ENCODE measurements at places on chromosomes 1 and 21.

GRCh38 chr21:31176725-31177124 lies 138.4 kb upstream of the KRTAP19-8 start:
- DNase-seq, result no peak

GRCh38 chr1:96842215-96842614 lies 120.6 kb downstream of the PTBP2 start:
- DNase-seq, result peak; percentile 16

DNA sequence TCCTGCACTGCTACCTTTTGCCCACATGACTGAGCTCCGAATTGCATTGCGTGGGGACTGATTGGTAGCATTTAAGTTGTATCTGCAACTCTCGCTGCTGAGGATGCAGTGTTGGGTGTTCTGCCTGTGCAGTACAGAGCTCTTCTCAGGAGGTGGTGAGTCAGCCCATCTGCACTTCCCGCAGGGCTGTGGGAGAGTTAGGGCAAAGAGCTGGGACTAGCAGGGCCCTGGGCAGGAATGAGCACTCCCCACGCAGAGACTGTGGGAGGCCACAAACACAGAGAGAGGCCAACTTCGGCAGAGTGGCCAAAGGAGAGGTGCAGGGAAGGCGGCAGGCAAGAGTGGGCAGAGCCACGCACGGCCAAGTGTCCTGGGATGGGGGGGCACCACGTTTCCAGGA lies 244.7 kb downstream of the SIPA1L2 start:
- peak; percentile 43 for DNase-seq

- no peak for DNase-seq
Observed at GRCh38 chr1:93716163-93716562, 34.5 kb upstream of the BCAR3 start.

GRCh38 chr1:205505076-205505729 lies 734 bp downstream of the CDK18 start:
- DNase-seq, result no peak

DNA sequence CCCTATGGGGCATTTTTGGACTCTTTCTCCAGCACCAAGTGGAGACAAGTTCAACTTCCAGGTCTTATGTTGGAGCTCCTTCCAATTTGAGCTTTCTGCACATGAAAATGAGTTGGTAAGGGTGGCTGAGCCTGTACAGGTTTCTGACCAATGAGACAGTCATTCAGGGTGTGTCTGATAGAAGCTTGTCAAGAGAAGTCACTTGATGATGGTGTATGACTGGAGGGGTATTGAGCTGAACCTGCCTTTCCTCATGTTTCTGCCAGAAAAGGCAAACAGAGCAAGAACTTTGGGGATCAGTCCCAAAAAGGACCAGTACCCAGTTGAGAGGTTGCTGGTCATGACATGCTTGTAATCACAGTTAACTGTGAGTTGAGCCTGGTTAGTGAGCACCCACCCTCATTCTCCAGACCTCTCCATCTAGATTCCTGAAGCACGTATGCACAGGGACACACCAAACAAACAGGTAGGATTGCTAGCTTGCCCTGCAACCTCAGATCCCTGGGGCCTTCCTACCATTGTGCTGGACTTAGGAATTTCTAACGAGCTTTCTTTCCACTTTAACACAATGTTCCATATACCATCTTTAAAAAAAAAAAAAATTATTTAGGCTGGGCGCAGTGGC lies 26.6 kb downstream of the FAM89A start:
- DNase-seq, result no peak

DNA sequence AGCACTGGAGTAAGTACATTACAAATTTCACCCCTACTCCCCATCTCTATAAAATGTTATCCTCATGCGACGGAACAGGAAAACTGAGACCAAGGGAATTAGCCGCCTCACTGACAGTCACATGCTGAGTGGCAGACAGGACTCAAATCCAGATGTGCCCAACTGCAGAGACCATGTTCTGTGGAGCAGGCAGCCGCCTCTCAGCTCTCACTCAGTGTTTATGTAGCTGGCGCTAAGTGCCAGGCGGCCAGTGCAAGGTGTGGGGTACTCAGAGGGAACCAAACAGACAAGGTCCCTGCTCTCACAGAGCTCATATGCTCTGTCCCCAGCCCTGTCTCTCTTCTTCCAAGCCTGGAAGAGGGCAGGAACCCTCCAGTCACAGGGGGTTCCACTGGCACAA lies 5.1 kb downstream of the CAPZB start:
- DNase-seq, result no peak

GRCh38 chr1:221782970-221783369 lies 41.1 kb upstream of the DUSP10 start:
- DNase-seq, result no peak

DNA sequence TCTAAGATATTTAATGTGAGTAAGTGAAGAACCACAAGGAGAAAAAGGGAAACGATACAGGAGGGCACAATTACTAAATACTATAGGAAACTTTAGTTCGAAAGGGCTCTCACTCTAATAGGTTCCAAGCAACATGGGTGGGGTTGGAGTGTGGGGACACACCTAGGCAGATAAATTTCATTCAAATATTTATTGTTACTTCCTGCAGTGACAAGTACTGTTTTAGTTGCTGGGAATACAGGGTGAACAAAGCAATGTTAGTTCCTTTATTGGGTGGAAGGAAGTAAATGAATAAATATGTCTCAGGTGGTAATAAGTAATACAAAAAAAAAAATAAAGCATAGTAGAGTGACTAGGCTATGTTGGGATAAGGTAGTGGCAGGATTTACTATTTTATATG lies 73.2 kb upstream of the B3GALT2 start:
- no peak for DNase-seq

DNA sequence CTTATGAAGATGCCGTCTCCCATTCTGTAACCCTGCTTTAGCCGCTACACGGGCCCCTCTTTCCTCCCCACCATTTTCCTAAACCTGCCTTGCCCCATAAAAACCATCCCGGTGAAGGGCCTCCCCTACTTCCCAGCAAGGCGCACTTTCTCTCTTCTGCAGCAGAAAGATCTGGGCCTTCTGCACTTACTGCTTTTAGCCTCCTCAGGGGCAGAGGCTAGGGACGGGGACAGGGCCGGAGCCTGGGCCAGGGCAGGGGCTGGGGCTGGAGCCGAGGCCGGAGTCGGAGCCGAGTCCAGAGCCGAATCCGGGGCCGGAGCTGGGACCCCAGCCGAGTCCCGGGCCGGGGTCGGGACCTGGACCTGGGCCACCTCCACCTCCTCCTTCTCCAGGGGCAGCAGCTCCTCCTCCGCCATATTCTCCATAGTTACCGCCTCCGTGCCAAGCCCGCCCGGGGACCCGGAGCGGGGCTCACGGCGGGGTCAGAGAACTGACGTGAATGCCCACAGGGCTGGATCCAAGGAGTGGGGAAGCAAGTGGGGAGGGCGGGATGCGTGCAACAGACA lies 382 bp downstream of the TRMT1L start:
- DNase-seq, result peak; percentile 43

DNA sequence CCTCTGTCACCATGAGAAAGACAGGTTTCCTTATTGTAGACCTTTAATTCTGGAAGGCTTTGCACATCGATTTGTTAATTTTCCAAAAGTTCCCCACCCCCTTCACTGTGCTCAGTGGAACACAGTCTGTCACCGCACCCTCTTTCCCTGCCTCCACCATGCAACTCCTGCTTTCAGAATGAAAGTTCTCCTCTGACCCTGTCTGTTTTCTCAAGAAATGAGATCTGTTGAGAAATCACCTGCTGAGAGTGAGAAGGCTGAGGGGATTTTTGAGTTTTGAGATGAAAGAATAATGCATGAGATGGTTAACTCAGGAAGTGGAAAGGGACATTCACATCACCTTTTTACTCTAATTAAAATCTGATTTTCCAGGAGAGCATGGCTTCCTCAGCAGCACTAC lies 99.6 kb downstream of the CYYR1 start:
- no peak for DNase-seq

DNA sequence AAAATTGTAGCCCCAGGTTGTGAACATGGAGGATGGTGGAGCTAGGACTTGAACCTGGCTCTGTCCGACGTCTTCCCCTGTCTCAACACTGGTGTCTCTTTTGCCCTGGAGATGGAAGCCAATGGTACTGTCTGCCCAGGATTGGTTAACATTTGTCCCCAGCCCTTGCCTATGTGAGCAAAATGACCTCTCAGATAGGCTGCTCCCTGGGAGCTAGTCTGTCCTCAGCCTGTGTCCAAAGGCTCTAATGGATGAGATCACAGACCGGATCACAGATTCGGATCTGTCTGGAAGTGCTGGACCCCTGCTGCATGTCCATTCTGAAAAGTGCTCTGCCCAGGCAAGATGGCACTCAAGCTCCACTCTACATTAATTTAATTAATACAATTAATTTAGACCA lies 394.4 kb upstream of the VAMP3 start:
- DNase-seq, result no peak

DNA sequence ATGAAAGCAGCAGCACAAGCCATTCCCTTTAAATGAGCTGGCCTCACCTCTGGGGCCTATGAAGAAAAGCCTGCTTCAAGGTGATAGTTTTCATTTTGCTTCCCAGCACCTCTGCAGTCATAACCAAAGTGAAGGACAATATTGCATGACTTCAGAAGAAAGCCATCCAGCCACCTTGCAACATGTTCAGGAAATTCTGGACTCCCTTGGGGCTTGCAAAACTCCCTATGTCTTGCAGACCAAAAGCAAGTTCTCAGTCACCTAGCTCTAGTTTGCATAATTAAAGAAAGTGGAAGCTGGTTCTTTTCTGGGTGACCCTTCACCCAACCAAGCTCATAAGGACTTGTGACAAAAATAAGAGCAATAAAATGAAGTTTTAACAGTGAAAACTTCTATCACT lies 87.6 kb downstream of the GFI1 start:
- DNase-seq, result no peak

DNA sequence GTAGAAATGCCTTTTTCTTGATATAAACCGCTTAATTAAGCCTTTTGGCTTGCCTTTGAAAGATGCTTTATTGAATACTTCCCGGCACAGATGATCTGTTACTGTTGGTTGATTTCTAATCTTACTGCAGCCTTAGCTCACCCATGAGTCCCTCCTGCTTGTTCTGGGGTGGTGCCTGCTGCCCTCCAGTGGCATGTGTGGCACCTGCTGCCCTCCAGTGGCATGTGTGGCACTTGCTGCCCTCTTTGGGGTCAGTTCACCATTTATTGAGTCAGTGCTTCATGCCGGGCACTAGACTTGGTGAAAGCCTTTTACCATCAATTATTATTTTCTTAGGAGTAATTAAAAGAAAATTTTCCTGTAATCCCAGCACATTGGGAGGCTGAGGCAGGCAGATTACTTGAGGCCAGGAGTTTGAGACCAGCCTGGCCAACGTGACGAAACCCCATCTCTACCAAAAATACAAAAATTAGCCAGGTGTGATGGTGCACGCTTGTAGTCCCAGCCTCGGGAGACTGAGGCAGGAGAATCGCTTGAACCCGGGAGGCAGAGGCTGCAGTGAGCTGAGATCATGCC lies 54.3 kb downstream of the ADARB1 start:
- DNase-seq, result peak; percentile 78

DNA sequence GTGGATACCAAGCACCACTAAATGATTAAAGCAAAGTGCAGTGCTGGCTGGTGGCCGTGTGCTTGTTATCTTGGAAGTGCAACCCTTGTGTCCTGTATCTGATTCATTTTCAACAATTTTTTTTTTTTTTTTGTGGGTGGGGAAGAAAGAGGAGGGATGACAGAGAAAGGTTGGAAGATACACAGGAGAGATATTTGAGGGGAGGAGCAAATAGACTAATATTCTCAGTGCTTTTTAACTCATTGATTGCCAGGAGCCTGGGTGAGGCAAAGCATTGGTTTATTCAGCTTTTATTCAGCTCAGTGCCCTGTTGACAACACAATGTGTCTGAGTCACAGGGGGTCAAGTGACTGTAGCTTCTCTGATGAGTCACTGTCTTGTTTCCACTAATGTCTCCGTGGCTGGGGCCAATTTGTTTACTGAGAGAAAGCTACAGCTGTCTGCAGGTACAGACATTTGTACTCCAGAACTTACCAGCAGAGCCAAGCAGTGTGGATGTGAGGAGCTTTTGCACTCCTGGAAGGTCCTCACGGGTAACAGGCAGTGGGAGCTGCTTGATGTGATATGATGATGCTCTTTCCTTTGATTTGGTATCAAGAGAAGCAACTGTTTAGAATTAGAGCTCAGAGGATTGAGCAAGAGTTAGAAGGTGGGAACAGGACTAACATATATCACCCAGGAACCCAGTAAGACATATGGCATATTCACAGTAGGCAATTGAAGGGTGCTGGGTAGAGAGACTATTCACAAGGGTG lies 23.6 kb upstream of the DNM3 start:
- peak; percentile 92 for DNase-seq

GRCh38 chr21:16169102-16169511 lies 439.3 kb downstream of the USP25 start:
- peak; percentile 2 for DNase-seq

- DNase-seq, result no peak
Observed at GRCh38 chr1:41380979-41381691, 19.9 kb downstream of the FOXO6 start.

DNA sequence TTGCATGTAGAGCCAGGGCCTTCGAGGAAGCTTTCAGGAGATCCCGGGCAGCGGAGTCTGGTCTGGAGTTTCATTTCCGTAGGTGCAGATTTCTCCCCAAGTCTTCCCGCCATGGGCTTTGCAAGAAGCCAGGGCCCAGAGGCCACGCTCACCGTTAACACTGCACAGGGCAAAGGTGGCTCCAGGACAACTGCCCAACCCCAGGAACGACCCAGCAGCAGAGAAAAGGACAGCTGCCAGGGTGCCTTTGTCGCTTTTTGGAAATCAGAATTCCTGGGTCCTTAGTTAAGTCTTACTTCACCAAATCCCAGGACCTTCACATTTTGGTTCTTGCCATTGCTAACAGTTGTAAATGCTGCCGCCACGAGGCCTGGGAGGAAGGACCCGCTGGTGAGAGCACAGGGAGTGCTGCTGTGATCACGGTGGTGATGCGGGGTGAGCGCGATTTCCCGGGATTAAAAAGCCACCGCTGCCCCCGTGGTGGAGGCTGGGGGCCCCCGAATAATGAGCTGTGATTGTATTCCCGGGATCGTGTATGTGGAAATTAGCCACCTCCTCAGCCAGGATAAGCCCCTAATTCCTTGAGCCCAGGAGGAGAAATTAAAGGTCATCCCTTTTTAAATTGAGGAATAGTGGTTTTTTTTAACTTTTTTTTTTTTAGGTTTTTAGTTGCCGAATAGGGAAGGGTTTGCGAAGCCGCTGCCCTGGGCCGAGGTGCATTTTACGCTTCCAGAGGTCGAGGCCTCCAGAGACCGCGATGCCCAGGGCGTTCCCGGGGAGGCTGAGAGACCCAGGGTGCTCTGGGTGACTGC lies 8.2 kb downstream of the SIM2 start:
- no peak for DNase-seq

DNA sequence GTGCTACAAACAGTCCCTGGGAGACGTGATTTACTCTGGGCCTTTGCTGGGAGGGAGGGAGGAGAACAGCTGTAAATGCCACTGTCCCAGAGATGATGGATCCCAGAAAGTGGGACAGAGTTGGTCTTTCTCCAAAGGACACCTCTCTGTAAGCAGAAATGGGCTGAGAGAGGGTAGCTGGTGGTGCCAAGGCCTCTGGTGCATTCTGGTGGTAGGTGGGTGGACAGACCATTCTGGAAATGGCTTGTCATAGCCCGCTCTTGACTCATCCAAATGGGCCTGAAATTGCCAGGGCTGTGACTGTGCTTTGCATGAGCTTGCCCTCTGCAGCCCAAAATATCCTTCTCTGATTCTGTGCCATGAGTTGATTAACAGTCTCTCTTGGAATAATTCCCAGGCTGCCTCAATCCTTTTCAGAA lies 36.1 kb downstream of the CCDC185 start:
- DNase-seq, result peak; percentile 21
